ENCODE measurements at places on chromosomes 6 and 20.

DNA sequence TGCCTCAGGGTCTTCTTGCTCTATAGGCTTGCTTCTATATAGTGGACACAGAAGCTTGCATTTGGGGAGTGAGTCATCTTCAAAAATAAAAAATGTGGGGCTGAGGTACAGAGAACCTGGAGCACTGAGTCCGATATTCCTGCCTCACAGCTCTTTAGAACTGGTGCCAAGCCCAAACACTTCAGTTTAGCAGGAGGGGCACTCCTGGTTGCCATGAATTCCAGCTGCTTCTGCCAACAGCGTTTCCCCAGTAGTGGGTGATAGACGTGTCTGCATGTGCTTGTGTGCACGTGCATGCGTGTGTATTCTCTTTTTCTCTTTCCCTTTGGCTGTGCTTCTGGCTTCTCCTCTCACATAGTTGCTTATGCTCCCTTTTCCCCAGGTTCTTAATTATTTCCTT, 11.9 kb downstream of the DNPH1 start:
- no peak for DNase-seq

DNA sequence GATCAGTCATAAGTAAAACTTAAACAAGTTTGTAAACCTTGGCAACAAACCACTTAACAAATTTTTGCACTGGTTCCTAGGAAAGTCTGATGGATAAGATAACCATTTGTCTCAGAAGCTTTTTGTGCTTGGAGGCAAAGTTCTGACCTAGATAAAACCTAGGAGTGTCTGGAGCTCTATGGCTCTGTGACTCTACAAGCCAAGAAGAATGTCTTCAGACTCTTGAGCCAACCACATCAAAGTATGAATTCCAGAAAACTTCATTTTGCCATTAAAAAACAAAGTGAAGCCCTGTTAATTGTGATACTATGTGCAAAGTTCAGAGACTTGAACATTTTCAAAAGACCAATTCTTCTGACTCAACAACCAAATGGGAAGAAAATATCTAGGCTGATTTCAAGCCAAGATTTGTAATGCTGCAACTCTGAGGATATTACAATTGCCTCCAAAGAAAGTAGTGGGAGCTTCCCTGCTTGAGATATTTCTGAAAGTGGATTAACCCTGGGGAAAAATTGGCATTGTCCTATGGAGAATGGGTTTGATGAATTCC, 158.1 kb upstream of the FOXQ1 start:
- DNase-seq: no peak

GRCh38 chr6:7673063-7673536, 52.8 kb upstream of the BMP6 start:
- DNase-seq: no peak

GRCh38 chr6:148649454-148649963, 97.3 kb upstream of the UST start:
- DNase-seq: no peak
